GM19239 (cell line): ENCODE measurements at places on chromosomes 13 and 19.
A peak's percentile ranks its signal among the peaks of the same experiment; 100 is the strongest.

- no peak for DNase-seq
These were observed 48.3 kb downstream of the LATS2 start for GRCh38 chr13:21012841-21013681.

GRCh38 chr13:21458813-21459701 lies at the start of gene ZDHHC20:
Gene ZDHHC20, minus strand, starts transcription at chr13:21459303. Its CDS starts 132 bp downstream, at chr13:21459171.
- peak; percentile 83 for DNase-seq

DNA sequence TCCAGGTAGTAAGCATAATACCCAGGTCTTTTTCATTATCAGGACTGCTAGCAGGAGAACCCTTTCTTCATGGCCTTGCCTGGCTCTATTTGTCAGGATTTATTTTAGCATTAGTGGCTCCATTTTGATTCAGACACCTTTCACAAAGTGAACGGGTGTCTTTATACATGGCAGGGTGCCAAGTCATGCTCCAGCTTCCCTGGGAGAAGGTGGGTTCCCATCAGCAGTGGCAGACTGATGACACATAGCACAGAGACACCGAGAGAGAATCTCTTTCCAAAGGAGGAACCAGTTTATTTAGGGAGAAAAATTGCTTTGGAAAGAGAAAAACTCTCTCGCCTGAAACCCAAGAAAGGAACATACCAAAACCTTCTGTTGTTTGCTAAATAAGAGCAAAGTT lies 135.3 kb upstream of the TMTC4 start:
- DNase-seq: no peak

GRCh38 chr13:36445278-36445677 lies 13.0 kb downstream of the CCNA1 start:
- no peak for DNase-seq

GRCh38 chr19:51347209-51347928 lies 5.4 kb upstream of the VSIG10L start:
- no peak for DNase-seq

- no peak for DNase-seq
These were observed 11.8 kb downstream of the HAUS8 start for GRCh38 chr19:17063428-17063827.

DNA sequence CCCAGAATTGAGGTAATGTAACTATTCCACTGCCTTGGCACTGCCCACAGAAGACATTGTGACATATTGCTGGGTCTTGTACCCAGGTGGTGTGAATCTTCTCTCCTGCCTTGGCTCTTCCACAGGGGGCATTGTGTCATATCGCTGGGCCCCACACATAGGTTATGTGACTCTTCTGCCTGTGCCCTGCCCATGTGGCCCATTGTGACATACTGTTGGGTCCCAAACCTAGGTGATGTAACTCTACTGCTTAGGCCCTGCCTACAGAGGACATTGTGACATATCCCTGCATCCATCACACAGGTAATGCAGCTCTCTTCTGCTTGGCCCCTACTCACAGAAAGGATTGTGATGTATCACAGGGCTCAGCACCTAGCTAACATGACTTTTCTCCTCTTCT lies 37.5 kb upstream of the ZNF254 start:
- DNase-seq: no peak

DNA sequence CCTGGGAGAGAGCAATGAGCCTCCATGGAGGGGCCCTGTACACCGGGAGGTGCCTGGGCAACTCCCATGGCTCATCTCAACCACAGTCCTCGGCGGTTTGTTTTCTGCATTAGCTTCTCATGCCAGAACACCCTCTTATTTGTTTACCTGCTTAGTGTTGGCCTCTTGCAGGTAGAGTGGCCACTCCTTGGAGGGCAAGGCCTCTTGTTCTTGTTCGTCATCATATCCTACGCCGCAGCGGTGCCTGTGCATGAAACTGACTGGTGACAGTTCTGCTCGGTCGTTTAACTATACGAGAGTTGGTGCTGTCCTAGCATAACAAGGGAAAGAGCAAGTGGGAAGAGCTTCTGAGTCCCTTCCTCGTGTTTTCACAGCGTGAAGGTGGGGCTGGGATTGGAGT lies 40.5 kb upstream of the RNF113B start:
- no peak for DNase-seq

- no peak for DNase-seq
These were observed 1.5 kb downstream of the ZNF235 start for GRCh38 chr19:44303320-44303719.

DNA sequence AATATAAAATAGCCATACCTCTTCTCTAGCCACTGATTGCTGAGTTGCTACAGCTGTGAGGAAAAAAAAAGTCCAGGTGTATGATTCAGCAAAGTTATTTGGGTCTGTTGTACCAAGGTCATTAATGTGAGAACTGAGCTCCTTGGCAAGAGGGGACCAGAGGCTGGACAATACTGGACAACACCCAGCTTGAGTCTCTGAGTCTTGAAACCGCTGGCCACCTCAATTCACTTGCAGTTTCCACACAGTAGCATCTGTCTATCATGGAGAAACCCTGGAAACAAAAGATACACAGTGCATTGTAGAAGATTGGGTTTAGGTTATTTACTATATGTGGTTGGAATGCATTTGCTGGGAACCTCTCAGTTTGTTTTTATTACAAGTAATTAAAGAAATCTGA lies 60.4 kb downstream of the WDFY2 start:
- no peak for DNase-seq

- DNase-seq: no peak
These were observed 1.9 kb upstream of the ZNF628 start for GRCh38 chr19:55474269-55475265.

- DNase-seq: no peak
These were observed 19.9 kb upstream of the DHRS12 start for GRCh38 chr13:51823863-51824262.

- no peak for DNase-seq
These were observed 25.9 kb downstream of the ZNF791 start for GRCh38 chr19:12636631-12637030.
